ENCODE measurements at places on chromosomes 4 and X.

GRCh38 chr4:120796271-120796670 is 126.3 kb downstream of the PRDM5 start:
- DNase-seq, result no peak

DNA sequence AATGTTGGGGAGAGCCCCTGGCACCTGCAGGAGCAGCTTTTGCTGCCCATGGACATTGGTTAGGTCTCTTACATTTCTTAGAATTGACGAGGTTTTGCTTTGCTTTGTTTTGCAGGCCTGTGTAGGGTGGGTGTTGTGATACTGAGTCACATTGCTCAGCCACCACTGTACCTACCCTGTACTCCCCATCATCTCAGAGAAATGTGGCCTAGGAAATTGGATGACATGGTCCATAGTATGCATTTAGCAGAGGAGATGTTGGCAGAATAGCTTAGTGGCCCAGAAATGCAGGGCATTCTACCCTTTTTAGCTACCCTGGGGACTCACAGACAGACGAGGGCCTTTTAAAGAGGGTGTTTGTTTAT is 43.7 kb downstream of the IL21 start:
- DNase-seq, result peak; percentile 24

DNA sequence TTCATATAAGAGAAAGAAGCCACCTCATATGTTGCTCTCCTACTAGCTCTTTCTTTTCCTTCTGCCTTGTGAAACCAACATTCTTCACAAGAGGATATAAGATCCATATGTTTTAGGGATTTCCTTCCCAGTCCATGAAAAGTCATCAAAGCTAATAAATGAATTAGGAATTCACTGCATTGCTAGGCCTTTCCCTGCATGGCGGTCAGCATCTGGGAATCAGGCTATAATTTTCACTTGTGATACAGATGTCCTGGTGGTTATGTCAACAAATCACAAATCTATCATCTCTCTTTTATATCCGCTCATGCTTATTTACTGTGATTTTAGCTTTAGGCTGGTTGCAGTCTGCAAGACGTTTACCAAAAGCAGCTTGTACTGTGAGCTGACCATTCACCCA is 510.0 kb downstream of the NLGN4X start:
- no peak for DNase-seq

DNA sequence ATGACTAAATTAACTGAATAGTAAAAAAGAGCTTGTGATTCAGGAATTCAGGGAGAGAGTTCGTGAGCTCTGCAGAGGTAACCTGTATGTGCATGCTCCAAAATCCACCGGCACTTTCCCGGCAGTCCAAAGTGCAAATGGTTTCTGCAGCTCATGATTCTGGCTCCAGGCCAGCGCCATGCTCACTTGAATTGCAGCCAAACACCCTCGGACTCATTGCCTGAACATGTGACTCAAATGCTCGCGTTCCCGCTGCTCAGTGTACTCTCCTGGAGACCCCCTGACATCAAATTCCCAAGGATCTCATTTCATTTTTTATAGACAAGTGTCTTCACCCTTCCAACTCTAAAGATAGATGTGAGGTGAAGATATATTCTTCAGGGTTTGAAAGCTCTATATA is 44.1 kb upstream of the SH3RF1 start:
- DNase-seq, result no peak

GRCh38 chrX:47644557-47645091 is 5.7 kb downstream of the ELK1 start:
- DNase-seq, result no peak

DNA sequence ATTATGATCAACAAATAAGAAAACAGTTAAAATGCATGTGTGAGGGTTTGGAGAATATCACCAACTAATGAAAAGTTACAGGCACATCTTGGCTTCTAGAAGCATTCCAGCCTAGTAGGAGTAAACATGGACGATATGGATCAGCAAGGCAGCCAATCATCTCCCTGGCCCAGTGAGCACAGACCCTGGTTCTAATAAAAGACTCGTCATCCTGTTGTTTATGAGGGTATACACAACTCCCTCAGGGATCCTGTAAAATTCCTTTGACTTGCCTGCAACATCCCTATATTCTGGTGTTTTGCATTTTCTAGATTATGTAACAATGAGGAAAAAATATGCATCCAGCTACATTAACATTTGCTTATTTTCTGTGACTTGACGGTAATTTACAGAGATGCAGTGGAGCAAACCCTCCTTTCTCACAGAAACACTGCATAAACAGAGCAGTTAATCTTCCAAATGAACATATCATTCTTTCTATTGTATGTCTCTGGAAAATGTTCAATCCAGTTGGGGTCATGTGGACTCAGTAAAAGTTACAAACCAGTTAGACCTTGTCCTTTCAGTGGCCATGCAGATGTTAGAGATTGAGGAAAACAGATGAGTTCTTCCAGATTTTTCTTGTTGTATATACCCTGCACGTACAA is 88.9 kb upstream of the NDP start:
- no peak for DNase-seq

DNA sequence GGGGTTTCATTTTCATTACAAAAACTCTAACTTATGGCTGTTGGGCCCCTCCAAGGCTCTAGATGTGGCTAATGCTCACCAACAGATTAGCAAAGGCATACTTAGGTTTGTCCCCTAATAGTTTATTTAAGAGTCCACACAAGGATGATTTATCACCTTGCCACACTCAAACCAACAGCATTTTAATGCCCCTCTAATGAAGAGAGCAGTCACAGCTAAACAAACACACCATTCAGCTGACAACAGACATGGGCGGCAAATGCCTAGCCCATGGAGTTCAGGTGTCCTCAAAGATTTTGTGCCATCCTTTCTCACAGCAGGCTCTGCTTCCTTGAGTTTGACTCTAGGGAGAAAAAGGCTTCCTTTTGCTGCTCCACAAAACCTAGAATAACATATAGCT is 61.8 kb upstream of the CITED1 start:
- no peak for DNase-seq

Data from stimulated activated naive CD8-positive, alpha-beta T cell treated with anti-CD3 and anti-CD28 coated beads, Interleukin-15, amount 100 ng/mL, for 72 hours (primary cell).